Thoracic aorta (tissue), 2 donors: ENCODE measurements at places on chromosomes 2 and 18.

GRCh38 chr2:96847586-96847985 lies 3.8 kb upstream of the ANKRD23 start:
- DNase-seq, result no peak

GRCh38 chr2:63741884-63742579 lies 99.7 kb upstream of the UGP2 start:
- DNase-seq, result no peak

DNA sequence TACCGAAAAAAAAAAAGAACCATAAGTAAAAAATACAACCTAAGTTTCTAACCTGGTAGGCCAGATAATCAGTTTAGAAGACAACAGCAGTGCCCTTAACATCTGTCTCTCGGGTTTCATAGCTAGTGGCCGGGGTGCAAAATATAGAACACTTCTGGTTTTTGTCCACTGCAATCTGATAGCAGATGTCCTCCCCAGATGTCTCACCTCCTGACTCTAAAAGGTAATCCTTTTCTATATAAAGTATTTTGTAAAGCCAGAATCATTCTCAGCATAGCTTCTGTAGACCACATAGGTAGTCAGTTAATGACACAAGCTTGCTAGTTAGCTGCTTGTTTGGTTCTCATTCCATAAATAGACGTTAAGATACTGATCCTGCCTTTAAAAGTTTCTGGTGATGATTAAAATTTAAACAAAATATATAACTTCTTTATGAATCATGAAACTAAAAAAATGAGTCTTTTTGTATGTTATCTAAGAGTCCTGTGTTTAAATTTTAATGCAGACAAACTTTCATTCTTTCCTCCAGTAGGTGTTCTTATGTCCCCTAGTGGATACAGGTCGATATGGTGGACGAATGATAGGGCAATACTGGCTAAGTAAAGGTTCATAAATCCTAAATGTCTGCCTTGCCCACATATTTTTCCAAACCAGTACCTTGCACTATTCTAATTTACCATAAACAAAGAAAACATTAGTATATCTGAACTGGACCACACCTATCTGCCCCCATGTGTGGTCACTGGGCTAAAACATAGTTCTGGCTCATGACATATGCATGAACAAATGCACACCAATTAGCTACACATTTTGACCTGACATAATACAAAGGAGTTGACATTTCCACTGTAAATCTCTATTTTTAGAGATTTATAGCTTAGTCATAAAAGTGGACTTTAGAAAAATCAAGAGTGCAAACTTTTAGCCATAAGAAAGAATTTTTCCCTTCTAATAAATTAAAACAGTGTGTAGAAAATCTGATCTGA lies 171.0 kb downstream of the SRBD1 start:
- DNase-seq, result no peak

DNA sequence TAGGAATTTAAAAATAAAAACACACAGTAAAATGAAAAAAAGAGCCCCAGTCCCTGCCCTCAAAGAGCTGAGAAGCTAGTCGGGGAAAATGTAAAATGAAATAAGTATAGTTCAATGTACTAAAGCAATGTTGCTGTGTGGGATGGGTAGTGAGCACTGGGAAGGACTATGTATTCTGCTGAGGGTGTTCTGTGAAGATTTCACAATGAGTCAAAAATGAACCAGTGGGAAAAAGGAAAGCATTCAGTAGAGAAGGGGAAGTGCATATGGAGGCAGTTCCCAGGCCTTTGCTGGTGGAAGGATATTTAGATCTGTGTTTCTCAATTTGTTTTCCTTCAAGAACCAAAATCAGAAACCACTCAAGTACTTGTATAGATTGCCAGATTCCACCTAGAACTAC lies 1094.7 kb upstream of the KLHL29 start:
- no peak for DNase-seq

DNA sequence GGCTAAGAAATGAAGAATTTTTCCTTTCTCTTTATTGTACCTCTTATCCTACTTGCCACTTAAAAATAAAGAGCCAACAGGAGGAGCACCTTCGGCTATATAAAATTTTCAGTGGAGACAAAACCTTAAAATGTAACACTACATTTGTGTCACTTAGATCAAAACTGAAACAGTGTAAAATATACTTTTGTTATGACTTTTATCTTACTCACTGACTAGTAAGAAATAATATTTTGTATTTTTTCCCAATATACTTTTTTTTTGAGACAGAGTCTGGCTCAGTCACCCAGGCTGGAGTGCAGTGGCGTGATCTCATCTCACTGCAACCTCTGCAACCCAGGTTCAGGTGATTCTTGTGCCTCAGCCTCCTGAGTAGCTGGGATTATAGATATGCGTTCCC lies 28.3 kb downstream of the KCNJ13 start:
- no peak for DNase-seq

- DNase-seq, result no peak
Observed at GRCh38 chr2:195493416-195493815, 163.6 kb upstream of the SLC39A10 start.

- no peak for DNase-seq
Observed at GRCh38 chr2:156366753-156367152, 34.2 kb upstream of the NR4A2 start.

DNA sequence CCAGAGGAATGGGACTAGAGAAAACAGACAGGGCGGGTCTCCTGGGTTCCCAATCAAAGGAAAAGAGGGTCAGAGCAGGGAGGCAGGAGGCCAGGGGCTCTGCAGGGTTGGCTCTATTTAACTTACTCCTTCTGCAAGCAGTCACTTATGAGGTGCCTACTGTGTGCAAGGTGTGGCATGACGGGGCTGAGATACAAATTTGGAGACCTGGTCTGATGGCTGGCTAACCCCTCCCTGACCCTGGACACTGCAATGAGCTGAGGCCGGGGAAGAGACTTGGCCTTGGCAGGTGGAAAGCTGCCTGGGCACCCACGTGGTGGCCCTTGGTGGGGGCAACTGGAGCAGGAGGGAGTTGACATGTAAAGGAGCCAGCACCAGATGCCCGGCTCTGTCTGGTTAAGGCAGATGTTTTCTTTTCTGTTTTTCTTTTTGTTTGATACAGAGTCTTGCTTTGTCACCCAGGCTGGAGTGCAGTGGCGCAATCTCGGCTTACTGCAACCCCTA lies 148.5 kb upstream of the GATA6 start:
- no peak for DNase-seq

DNA sequence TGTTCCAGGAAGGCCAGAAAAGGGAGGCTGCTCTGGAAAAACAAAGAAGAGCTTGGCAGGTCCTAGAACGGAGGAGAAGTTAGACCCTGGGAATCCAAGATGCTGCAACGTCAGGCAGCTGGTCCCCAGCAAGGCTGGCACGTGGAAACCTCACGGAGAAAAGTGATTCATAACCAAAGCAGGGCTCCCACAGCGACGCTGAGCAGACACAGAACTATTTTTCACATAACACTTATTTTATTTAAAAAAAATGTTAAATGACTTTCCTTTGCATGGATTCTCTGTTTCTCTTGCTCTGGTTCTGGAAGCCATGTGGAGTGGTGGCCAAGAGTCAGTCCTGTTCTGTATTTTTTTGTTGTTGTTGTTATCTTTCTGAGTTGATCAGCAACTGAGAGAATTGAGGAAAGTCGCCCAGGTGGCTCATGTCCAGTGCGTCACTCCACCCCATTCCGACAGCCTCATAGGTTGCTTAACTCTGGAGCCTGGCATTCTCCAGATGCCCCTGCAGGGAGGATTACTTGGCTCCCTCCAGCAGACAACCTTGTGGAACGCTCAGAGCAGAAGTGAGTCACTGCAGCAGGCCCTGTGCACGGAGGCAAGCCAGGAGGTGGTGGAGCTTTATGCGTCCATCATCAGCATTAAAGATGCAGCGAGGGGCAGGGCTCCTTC lies 229.9 kb upstream of the HDAC4 start:
- peak; percentile 38 for DNase-seq

DNA sequence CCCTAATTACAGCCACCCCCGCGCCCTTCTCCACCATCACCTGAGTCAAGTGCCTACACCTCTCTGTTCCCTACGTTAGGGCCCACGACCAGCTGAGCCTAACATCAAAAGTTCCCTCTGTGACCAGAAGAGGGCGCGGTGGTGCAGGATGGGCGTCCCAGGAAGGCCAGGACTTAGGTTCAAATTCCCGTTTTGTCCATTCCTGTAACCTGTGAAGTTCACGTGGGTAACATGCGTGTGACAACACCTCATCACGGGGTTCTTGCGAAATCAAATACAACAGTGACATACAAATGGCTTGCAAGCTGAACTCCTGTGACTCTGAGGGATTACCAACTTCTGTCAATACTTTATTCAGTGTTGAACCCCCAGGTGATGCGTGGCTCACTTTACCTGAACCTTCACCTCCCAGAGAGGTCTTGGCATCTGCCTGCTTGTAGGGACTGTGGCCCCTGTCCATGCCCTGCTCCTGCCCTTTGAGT lies 207.9 kb downstream of the ARL4C start:
- peak; percentile 17 for DNase-seq

GRCh38 chr2:206556357-206556949 lies 85.8 kb upstream of the FAM237A start:
- DNase-seq, result no peak

GRCh38 chr2:191929288-191929687 lies 82.4 kb upstream of the CAVIN2 start:
- no peak for DNase-seq

DNA sequence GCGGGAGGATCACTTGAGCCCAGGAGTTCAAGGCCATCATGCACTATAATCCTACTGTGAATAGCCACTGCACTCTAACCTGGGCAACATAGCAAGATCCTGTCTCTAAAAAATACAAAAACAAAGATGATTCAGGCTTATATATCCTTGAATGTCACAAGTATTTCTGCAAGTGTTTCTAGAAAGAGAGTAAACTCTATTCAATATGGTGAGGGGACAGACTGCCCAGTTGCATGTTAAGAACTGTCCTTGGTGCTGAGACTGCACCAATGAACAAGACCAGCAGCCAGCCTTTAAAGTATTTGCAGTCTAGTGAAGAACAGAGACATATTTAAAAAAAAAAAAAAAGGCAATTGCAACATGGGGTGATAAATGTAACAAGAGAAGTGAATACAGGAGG lies 16.4 kb downstream of the MAP3K19 start:
- DNase-seq, result no peak

DNA sequence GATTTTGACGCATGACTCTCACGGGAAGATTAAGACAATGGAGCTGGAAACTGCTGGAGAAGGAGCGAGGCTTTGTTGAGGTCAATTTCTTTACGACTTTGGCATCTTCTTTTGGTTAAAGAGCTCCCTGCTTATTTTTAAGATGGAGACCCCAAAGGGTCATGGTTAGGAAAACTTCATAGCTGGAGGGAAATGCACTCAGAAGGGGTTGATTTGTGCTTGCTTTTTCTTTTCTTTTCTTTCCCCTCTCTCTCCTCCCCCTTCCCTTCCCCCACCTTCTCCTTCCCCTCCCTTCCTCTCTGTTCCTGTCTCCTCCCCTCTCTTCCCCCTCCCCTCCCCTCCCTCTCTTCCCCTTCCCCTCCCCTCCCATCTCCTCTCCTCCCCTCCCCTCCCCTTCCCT lies 79.0 kb downstream of the TNP1 start:
- DNase-seq, result no peak
